ENCODE measurements at places on chromosomes 13 and 19.

GRCh38 chr13:44870456-44870929 is 118.8 kb downstream of the NUFIP1 start:
- no peak for DNase-seq

GRCh38 chr19:10566658-10567410 is 1.0 kb upstream of the KRI1 start:
- DNase-seq, result no peak

DNA sequence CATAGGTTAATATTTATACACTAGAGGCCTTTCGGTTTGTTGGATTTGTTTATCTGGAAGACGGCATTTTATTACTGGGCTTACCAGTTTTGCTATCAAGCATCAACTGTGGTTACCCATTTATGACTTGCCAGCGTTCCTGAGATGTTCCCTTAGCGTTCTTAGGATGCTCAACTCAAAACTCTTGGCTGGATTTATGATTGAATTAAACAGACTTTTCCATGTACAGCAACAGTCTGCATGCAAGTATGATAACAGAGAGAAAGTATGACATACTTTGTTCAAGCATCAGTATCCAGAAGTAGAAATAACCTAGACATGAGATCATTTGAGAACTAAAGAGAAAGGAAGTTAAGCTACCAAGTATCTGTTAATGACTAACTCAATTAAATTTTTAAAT is 29.9 kb upstream of the RNF113B start:
- DNase-seq, result no peak

- DNase-seq, result no peak
These were observed 50.2 kb downstream of the PEPD start for GRCh38 chr19:33471111-33471996.

DNA sequence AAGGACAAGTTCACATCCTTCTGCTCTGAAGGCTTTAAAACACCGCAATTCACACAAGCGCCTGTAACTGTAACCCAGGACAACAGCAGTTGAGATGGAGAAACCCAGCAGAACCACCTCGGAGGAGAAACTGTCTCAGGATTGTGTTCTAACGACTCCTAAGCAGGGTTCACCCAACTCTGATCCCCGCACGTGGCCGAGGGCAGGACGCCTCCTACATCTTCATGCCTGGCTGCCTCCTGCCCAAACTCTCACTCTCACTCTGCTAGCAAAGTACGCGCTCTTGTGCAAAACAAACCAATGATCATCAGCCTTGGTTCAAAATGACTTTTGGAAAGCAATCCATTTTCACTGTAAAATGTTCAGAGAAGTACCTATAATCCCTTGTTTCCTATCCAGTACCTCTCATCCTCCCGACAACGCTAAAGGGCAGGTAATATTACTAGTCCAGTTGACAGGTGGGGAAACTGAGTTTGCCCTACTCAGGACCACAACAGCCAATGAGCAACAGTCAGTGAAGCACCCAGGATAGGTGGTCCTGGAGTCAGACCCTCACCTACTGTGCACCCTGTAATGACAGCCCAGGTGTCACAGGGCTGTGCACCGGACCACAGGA is 25.6 kb downstream of the EPS15L1 start:
- no peak for DNase-seq

- DNase-seq, result peak; percentile 59
These were observed 44.4 kb downstream of the ELF1 start for GRCh38 chr13:40974460-40975407.

DNA sequence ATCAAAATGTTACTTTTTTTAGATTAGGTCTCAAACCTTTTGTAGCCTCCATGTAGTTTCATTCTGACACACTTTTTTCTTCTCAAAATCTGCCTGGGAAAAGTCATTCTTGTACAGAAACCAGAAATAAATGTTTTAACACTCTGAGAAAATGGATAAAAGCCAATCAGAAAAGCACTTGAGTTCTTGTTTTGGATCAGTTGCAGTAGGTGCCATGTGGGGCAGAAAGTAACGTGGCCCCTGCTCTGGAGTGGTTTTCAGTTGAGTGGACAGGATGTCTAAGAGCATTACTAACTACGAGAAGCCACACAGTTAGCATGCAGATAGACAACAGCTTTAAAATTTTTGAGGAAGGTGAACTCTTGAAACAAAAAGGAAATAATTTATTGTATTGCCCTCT is 19.1 kb downstream of the GPR183 start:
- no peak for DNase-seq

GRCh38 chr13:108200781-108201398 is 14.4 kb downstream of the LIG4 start:
- DNase-seq, result no peak

- no peak for DNase-seq
These were observed 95.6 kb upstream of the ZNF98 start for GRCh38 chr19:22517496-22518411.

- no peak for DNase-seq
These were observed 189.6 kb upstream of the NBEA start for GRCh38 chr13:34752283-34752960.

- DNase-seq, result no peak
These were observed 45.6 kb downstream of the CELF5 start for GRCh38 chr19:3269916-3270671.

DNA sequence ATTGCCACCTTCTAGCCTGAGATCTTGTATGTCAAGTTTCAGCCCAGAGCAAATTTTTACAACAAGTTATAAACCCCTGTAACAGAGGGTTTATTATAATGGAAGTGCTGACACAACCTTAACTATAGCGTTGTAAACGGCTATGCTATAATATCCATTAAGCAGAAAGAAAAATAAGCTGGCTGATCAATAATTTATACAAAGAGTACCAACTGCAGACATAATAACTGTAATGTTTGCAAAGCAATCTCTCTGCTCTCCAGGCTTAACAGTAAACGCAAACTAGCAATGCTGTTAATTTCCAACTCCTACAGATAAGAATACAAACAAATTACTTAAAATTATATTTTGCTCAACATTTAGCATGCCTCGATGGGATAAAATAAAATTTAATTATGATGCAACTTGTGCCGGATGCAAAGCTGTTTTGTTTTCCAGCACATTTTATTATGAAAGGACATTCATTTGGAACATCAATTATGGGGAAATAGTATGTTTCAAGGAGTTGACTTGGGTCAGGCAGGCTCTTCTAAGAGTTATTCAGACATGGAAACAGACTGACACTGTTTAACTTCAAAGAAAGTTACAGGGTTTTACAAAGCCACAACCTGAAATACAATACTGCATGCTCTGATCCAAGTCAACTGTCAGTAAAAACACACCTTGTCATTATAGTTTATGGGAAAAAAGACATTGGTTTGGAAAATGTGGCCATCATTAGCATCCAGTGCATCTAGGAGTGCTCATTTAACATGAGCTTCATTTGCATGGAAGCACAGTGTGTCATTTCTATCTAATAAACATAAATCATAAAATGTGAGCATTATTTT is 6.6 kb upstream of the DACH1 start:
- no peak for DNase-seq

DNA sequence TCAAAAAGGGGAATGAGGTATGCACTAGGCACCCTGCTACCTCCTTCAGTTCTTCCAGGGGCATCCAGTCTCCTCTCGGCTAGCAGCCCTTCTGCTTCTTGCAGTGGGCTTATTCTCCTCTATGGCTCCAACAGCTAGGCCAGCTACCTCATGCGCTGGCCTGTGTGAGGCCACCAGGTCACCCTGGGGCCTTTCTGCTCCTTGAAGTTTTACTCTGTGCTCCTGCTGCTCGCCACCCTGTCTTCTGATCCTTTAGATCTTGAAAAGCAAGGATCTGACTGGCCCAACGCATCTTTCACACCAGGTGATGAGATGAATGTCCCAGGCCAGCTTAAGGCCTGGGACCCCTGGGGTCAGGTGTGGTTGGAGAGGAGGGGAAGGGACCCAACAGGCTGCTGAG is 66.2 kb downstream of the RUBCNL start:
- no peak for DNase-seq
